ENCODE measurements at places on chromosomes 11 and 22.

- DNase-seq = no peak
Observed at GRCh38 chr11:113159988-113160807, 154.2 kb upstream of the TTC12 start.

- DNase-seq = no peak
Observed at GRCh38 chr22:17257121-17258001, 38.1 kb upstream of the ADA2 start.

DNA sequence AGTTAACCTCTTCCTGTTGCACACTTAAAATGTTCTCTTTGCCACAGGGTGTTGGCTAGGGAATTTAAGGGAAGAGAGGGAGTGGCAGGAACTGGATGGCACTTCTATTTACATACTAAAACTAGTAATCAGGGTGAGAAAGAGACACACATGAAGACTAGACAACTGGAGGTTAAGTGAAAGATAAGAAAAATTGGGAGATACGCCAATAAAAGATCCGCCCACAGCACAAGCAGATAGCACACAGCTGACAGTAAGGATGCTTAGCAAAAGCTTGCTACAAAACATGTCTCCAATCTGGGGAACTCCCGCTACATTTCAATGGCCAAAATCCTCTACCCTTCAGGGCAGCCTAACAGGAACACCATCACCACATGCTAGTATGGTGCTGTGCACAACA is 12.8 kb downstream of the CPSF7 start:
- DNase-seq = no peak

- peak; percentile 39 for DNase-seq
Observed at GRCh38 chr11:61815790-61816735, 740 bp downstream of the FADS1 start.

DNA sequence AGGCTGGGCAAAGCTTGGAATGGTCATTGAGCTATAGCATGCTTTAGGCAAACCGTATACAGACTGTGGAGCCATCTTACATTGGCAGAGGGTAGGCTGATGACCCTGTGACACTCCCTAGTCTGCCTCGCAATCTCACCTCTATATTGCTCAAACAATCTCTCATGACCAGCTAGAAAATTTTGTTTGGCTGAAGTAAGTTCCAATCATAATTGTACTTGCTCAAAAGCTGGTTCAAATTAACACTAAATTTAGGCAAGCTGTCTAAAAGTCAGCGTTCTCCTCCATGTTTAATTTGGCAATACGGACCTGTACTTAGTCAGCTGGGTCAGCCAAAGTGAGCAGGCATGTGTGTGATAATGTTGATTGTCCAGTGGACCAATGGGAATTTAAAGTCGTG is 133.0 kb downstream of the SWAP70 start:
- DNase-seq = no peak

DNA sequence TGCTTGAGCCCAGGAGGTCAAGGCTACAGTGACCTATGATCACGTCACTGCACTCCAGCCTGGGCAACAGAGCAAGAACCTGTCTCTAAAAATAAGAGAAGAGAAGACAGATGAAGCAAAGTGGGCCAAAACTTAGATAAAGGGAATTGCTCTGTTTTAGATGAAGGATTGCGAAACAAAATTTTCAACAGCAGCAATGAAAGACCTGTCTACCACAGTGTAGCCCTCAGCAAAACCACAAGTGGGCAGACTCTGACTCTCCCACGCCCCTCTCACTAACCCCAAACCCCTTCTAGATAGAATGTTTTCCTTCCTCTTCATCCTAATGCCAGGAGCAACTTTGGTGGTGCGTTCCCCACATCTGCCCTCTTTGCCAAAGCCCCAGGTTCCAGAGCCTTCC is 105.6 kb upstream of the ALDH3B2 start:
- no peak for DNase-seq

GRCh38 chr11:60905047-60905446 is 1.3 kb downstream of the PRPF19 start:
- no peak for DNase-seq

DNA sequence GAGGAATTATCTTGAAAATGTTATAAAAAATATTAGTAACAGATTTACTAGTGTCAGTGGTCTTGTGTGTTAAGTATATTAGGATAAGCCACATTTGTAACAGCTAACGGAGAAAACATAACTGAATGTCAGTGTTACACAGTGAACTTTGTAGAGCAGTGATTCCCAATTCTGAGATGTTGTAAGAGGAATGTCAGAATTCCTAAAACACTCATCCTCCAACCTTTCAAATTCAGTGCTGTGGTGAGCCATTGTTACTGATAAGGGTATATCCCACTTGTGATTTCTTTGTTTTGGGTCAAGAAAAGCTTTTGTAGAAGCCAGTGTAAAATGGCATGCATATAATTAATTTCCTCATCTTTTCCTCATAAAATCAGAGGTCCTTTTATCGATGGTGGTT is 61.9 kb downstream of the ARHGEF12 start:
- DNase-seq = no peak

- peak; percentile 78 for DNase-seq
Observed at GRCh38 chr22:36301384-36301828, 48.5 kb downstream of the APOL1 start.

DNA sequence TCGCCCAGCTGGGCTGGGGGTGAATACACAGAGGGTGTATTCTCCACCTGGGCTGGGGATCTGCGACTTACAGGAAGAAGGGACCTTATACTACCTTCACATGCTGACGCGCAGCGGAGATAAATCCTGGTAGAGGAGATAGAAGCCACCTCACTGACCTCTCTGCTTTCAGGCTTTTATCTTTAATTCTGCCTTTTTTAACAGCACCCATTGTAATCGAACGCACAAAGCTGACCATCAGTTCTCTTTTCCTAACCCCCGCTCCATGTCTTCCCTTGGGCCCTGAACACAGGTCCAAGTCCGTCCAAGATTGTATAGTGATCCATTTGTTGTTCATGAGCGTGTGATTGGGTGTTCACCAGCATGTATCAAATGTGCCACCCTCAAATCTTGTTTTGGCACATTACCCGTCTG is 664 bp upstream of the LAMTOR1 start:
- no peak for DNase-seq

GRCh38 chr11:118910309-118911112 is 15.2 kb downstream of the BCL9L start:
- peak; percentile 61 for DNase-seq

GRCh38 chr22:37089434-37089833 is 20.1 kb downstream of the TMPRSS6 start:
- no peak for DNase-seq

GRCh38 chr11:69409812-69410645 is 71.4 kb upstream of the LINC01488 start:
- no peak for DNase-seq

GRCh38 chr11:19931141-19931770 is 218.6 kb downstream of the NAV2 start:
- no peak for DNase-seq

GRCh38 chr11:99184146-99184545 is 163.4 kb downstream of the CNTN5 start:
- no peak for DNase-seq

- DNase-seq = no peak
Observed at GRCh38 chr11:66981976-66982578, 7.0 kb downstream of the C11orf86 start.

GRCh38 chr11:69213316-69213715 is 57.6 kb downstream of the SMIM38 start:
- DNase-seq = no peak

- no peak for DNase-seq
Observed at GRCh38 chr11:45931739-45932138, 9.3 kb downstream of the LARGE2 start.

DNA sequence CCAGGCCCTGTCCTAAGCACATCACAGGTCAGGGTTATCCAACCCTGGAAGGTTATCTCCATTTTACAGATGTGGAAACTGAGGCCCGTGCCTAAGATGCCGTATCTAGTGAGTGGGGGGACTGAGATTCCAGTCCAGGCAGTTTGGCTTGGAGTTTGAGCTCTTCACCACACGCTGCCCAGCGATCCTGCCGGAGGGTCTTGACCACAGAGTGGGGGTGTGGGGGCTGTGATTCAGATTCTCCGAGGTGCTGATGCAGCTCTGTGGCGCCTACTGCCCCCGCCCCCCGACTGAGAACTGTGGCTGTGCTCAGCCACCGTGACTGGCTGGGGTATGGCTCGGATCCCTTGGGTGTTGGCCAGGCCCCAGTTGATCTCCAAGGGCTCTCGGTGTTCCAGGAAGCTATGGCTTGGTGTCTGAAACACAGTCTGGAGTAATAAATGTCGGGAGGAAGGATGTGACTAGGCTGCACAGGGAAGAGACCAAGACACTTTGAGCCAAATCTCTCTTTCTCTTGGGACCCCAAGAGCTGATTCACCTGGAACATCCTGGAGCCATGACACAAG is 60.6 kb upstream of the RASD2 start:
- no peak for DNase-seq

Measured in central memory CD4-positive, alpha-beta T cell (primary cell).